ENCODE measurements at places on chromosomes 7 and 10.

- no peak for DNase-seq
Measured at GRCh38 chr7:66634816-66635215, 6.1 kb downstream of the KCTD7 start.

- no peak for DNase-seq
Measured at GRCh38 chr10:45997994-45998763, 25.9 kb downstream of the TIMM23 start.

DNA sequence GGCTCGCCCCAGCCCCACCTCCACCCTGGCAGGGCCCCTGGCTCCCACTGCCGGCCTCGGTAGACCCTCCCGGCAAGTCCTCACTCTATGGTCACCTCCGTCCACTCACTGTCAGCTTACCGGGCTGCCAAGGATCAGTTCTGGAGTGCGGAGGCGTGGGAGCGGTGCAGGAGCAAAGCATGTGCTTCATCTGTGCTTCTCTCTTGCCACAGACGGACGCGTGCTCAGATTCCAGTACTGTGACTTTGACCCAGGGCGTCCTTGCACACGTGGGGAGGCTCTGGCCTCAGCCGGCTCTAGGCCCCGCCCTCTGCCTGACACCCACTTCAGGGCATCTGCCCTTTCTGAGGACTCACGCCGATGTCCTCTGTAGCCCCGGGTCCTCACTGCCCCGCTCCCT, 547.5 kb upstream of the FOXK1 start:
- DNase-seq, result no peak

DNA sequence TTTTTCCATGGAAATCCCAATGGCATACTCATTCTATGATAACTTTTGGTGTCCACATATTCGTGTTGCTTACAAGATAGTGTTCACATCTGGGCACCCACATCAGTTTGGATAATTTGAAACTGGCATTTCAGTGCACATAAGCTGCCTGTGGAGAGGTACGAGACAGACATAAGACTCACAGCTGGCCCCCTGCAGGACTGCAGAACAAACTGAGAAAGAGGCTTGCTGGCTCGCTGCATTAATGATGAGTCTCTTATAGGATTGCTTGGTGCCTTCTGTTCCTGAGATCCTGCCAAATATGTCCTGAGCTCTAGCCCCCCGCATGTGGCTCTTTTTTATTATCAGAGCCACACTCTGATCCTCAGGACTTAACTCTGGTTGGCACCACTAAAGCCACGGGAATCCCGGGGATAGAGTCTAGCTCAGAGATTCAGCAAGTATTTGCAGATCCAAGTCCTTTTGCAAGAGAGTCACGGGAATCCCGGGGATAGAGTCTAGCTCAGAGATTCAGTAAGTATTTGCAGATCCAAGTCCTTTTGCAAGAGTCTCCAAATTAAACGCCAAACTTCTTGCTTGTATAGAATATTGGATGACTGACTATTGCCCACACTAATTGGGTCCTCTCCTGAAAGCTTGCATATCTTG, 34.0 kb upstream of the JCAD start:
- no peak for DNase-seq

DNA sequence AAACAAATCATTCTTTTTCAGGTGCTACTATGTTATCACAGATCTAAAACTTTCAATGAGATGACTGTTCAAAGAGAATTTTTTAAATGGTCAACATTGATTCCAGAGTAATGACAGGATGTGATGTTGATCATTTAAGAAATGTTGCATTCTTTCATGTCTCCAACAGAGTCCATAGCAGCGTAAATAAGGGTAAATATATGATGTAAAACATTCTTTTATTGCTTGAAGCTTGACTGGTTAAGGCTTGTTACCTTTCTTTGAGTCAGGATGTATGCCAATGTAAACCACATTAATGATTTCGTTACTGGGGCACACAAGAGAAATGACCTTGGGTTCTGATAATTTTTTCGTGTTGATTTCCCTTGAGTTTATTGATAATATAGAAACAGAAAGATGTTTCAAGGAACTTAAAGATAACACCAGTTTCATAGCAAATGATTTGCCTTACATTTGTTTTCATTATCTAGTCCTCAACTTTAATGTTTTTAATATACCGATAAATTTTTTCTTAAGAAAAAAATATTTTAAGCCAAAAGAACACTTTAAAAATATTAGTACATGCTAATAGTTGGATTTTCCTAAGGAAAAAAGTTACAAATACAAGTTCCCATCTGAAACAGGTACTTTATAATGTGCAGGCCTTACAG, 3.5 kb downstream of the STK17A start:
- no peak for DNase-seq

Data from NCI-H1930 (cell line).